HFFc6 (cell line): ENCODE measurements at places on chromosomes 2 and 18.

- DNase-seq = no peak
Observed at GRCh38 chr2:28523902-28524301, 28.0 kb downstream of the PLB1 start.

- DNase-seq = no peak
Observed at GRCh38 chr2:136016836-136017235, 31.4 kb upstream of the DARS1 start.

GRCh38 chr18:41873730-41874129 lies 81.3 kb upstream of the PIK3C3 start:
- DNase-seq = peak; percentile 8

- DNase-seq = no peak
Observed at GRCh38 chr18:77133835-77134496, 1.4 kb upstream of the MBP start.

- no peak for DNase-seq
Observed at GRCh38 chr2:76946631-76947145, 575.5 kb downstream of the LRRTM4 start.

DNA sequence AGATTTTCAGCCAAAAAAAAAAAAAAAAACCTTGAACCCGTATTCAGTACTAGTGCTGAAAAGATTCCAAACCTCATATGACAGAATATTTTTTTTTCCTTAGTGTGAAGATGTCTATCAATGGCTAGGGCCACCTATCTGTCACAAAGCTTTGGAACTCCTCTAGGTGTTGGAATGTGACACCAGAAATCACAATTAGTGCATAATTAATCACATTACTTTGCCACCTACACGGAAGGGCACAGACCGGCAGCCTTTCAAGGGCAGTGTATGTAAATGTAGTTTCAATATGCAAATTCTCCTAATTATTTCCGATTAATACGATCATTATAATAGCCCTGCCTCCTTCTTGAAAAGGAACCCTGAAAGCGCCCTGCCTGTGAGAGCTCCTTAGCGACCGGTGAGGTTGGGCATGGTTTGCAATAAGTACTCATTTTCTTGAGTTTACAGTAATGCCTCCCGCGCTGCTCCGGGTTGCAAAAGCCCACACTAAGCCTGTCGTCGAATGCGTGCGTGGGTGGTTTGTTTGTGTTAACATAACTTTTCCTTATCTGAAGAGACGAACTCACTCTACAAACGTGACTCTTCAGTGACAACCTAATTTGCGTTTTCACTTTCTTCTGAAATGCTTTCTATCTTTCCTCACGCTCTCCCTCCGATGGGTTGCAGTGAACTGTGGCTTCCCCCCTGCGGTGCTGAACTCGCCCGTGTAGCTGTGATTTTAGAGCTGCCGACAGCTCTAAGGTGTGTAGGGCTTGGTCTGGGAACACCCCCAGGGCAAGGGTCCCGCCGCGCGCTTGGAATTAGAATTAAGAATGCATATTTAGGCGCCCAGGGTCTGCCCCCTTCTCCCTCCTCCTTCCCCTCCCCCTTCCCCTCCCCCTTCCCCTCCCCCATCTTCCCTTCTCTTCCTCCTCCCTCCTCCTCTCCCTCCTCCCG lies 765 bp upstream of the ID2 start:
- DNase-seq = peak; percentile 81

DNA sequence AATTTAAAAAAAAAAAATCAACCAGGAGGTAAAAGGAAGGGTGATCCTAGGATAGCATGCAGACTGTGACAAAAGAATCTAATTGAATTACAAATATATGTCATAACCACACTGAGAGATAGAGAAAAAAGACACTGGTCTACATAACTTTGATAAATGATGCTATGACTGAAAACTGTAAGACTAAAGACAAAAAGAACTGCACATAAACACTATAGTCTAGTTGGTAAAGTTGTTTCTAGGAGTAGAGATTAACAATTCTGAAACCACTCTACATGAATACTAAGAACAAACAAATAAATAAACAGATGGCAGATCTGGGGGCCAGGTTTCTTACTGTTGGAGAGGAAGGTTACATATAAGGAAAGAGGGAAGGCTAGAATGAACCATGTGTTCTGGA lies 14.6 kb upstream of the CHAC2 start:
- no peak for DNase-seq

GRCh38 chr2:105645938-105646773 lies 98.6 kb upstream of the NCK2 start:
- DNase-seq = no peak

- no peak for DNase-seq
Observed at GRCh38 chr2:31003749-31004148, 134.5 kb downstream of the GALNT14 start.

DNA sequence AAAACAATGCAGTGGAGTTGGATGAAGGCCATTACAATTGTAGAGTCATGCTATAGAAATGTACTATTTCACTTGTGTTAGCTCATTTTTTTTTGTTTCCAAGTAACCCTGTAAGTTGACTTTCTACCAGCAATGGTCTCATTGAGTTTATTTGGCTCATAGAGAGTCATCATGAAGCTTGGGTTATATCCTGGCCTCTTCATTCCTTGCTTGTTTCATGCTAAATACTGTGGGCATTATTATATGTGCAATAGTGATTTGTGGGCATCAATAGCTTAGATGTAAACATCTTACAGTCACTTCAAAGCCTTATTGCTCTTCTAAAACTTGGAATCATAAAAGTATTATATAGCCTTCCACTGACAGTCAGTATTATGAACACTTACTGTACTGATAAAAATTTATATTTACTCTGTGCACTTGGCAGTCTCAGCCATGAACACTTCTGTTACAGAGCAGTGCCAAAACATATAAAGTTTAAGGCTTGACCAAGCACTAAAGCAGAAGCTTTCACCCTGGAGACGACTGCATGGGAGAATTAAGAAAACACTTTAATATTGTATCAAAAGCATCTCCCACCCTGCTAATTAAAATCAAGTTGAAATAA lies 751.2 kb downstream of the SATB2 start:
- DNase-seq = no peak

- DNase-seq = no peak
Observed at GRCh38 chr2:73917696-73918207, 8.9 kb upstream of the DGUOK start.

- DNase-seq = peak; percentile 71
Observed at GRCh38 chr2:67311536-67311935, 85.6 kb upstream of the ETAA1 start.

DNA sequence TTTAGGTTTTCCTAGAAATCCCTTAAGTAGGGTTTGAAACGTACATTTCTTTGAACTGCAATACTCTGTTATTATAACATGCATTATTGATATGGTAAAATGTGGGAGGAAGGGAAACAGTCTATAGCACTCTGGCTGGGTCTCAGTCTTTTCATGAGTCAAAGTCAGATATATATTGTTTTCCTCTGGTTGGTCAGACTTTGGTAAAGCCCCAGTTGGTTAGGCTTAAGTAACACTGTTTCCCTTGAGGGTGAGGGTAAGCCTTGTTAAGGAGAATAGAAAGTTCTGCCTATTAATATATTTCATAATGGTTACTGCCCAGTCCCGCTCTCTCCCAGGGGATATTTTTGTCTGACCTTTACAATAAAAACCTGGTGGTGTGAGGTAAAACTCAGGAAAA lies 44.7 kb upstream of the TNP1 start:
- no peak for DNase-seq

- no peak for DNase-seq
Observed at GRCh38 chr2:177252808-177253531, 11.6 kb downstream of the NFE2L2 start.

DNA sequence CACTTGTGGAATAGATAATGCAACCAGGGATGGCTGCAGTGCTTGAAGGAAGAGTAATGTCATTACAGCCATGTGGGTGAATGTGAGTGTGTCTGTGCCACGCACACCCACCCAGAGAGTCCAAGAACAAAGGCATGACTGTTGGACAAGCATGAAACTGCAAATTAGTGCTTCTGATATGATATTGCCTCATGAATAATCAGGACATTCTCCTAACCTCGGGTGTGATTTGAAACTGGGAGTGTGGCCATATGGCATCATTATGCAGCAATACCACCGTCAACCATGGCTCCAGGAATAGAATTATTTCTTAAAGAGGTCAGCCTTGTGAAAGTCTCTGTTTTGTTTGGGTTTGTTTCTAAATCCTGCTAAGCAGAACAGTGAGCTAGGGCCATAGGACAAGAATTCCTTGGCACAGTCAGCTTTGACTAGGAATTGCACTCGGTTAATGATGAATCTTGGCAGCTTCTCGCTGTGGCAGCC lies 678.0 kb upstream of the RAB6C start:
- DNase-seq = no peak

DNA sequence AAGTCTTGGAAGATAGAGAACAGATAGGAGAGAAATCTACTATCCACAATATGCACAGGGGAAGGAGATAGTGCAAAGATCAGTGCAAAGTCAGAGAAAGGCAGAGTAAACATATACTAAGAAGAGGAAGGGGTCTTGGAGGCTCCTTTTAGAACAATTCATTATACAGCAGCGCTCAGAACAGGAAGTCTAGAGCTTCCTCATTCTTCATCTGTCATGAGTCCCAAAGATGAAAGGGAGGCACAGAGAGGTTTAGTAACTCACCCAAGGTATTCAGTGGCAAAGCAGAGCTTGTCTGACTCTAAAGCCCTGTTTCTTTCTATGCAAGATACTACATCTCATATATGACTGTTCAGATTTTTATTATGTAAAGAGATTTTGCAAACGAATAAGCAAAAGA lies 1.4 kb downstream of the SP110 start:
- DNase-seq = no peak

DNA sequence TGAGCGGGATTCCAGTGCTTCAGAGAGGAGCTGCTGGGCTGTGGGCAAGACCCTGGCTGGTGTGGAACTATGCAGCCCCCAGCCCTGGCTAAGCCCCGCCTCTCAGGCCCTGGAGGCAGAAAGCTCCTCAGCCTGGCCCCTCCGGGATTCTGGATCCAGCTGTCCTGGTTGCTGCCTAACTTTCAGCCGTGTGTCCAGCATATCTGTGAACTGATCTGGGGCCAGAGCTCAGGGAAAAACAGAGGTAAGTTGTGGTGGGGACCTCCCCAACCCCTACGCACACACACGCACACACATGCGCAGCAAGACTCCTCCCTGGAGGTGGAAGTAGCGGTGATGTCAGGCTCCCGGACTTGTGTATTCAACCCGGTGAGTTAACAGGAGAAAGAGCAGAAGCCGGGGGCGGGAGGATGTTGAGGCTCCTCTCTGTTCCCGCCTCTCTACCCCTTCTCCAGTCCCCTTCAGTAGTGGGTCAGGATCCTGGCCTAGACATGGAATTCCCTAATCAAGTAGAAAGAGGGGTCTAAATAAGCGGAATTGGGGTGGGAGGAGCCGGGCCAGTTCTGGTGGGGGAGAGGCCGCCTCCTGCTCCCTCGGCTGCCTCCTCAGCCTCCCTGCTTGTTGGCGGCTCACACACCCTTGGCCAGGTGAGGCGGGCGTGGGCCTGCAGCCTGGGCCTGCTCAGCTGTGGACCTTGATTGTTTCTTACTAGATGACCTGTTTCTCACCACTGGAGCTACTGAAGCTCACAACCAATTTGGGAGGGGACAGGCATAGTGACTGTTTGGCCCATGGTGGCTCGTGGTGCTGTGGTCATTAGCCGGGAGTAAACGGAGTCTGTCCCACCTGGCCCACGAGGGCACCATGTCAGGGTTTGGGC lies 33.4 kb downstream of the SIX2 start:
- no peak for DNase-seq

DNA sequence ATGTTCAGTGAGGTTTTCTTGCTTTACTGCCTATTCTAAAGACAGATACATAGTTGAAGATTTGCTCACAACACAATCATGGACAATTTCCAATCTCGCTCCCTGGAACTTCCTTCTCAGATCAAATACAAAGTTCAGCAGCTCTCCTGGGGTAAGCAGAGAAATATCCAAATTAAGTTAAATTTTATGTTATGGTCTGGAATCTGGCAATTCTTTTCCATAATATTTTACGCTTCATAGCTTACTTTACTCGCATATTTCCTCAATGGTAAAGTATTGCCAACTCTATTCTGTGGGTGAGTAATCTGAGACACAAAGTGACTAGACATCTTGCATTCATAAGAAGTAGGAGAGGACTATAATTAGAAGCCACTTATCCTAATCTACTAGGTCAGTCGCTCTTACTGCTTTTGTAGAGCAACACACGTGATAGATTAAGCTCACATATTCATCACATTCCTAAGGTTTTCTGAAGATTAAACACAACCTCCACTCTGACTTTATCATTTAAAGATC lies 529.4 kb downstream of the CCDC85A start:
- DNase-seq = peak; percentile 94

DNA sequence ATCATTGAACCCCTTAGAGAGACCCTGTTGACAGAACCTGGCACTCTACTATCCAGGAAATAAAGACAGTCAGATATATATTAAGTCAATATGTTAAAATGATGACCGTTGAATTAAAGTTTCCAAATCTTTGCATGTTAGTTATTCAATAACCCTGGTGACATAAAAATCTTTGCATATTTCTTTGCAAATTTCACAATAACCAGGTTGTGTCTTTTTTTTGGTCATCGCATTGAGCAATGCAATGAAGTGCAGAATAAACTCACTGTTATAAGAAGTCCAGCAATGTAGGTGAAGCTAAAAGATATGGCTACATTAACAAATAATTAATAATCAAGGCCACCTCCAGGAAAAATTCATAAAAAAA lies 596.9 kb downstream of the NYAP2 start:
- DNase-seq = no peak

GRCh38 chr2:33839791-33840190 lies 240.7 kb upstream of the FAM98A start:
- DNase-seq = no peak

GRCh38 chr18:28459587-28459986 lies 282.7 kb upstream of the CDH2 start:
- no peak for DNase-seq

GRCh38 chr2:86815611-86816010 lies 24.9 kb upstream of the CD8A start:
- no peak for DNase-seq

DNA sequence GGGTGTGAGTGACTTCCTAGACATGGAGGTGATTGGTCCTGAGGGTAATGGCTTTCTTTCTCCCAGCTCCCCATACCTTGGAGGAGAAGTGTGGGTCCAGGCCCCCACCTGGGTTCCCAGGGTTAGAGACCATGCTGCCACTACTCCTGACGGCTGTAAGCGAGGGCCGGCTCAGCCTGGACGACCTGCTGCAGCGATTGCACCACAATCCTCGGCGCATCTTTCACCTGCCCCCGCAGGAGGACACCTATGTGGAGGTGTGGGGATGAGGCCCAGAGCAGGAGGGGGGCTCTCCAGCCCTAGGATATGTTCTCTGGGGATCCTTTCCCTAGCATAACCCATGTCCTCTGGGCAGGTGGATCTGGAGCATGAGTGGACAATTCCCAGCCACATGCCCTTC lies 21.8 kb downstream of the CAD start:
- no peak for DNase-seq
